ENCODE measurements at places on chromosomes 5 and 9. TPM values are rescaled to one million over a fixed set of nuclear protein-coding genes. Genes with fewer than 3 reads are reported as not detected.

GRCh38 chr5:149282027-149282965 lies 10.6 kb downstream of the AFAP1L1 start:
- no peak for DNase-seq

- DNase-seq: peak; percentile 84
Observed at GRCh38 chr9:127979333-127980059, 1.3 kb downstream of the EEIG1 start.

- no peak for DNase-seq
Observed at GRCh38 chr5:55276771-55277170, 30.7 kb downstream of the DHX29 start.

DNA sequence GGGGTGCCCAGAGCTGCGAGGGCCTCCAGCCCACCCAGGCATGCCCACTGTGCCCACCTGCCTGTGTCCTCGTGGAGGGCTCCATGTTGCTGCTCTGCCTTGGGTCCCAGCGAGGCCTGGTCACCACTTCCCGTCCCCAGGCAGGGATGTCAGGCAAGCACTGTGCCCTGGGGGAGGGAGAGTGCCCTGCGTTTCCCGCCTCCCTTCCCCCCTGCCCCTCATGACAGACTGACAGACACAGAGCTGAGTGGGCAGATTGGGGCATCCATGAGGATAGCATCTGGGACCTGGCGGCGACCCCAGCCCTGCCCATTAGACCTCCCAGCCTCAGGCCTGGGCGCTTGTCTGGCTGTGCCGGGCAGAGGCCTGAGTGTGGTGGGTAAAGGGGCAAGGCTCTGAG lies 56.9 kb downstream of the KCNT1 start:
- no peak for DNase-seq

GRCh38 chr5:28328681-28329080 lies 1290.3 kb upstream of the CDH9 start:
- no peak for DNase-seq

- DNase-seq: no peak
Observed at GRCh38 chr5:177364159-177364962, 6.6 kb downstream of the RGS14 start.

DNA sequence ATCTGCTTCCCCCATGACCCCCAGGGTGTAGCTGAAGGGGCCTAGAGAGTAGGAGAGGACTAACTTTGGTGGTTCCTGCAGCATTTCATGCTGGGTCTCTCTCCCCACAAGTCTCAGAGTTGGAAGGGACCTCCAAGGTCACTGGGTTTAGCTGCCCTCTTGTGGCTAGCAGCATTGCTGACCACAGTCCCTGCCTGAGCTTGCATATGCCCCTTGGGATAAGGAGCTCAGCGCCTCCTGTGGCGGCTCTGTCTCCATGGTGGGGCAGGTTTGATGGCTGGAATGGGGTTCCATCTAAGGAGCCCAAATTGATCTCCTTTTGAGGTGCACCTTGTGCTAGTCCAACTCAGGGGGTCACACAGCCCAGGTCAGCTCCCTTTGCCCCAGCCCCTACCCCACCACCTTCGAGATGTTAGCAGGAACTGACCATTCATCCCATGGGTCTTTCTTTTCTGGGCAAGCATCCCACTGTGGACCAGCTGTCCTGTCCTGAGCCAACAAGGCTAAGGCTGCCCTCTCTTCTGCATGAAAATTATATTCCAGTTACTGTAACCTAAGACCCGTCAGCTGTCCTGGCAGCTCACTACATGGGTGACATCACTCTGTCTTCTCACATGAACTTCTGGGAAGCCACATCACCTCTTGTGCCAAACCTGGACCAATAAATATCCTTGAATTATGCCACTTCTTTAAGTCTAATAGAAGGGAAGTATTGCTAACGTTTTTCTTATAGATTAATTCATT lies 196.2 kb downstream of the HSPA4 start:
- DNase-seq: no peak

GRCh38 chr5:74953554-74953936 lies 87.4 kb upstream of the FAM169A start:
- DNase-seq: no peak

GRCh38 chr9:69822116-69822750 lies 1.6 kb downstream of the CFAP95 start:
- no peak for DNase-seq

DNA sequence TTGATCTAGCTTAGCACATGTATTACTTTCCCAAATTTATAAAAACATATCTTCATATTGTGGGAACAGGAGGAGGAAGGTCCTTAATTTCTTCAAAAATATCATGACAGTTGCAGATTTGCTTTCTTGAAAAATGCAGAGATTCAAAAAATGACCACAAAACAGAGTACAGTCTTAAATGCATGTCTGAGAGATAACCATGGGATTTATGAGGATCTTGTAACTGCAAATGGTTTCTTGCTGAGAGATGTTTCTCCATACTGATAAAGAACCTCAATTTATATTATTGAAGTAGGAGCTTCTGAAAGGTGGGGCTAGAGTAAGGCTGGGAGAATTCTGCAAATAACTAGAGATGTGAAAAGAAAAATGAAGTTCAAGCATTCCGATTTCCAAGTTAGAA lies 83.2 kb downstream of the CDH18 start:
- no peak for DNase-seq

DNA sequence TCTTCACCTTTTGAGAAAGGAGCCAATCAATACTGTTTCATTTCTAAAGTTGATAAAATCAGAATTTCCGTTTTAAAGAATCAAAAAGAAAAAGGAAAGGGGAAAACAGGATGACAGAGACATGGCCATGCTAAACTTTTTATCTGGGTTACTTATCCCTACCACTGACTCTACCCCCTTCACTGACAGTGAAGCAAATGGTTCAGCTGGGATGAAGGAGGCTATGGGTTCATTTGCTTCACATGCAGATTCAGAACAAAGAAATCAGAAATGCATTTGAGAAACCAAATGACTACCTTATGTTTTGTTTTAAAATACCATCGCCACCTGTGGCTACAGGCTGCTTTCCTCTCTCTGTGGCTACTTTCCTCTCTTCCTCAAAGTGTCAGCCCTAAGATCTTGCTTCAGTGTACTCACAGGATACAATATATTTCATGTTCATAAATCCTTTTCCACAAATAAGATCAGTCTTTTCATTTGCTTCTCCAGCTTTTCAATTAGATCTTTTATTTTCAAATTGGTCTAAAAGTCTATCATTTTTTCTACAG lies 53.3 kb downstream of the LPAR1 start:
- DNase-seq: no peak

GRCh38 chr9:68522131-68522530 lies 18.6 kb downstream of the TMEM252 start:
- no peak for DNase-seq

DNA sequence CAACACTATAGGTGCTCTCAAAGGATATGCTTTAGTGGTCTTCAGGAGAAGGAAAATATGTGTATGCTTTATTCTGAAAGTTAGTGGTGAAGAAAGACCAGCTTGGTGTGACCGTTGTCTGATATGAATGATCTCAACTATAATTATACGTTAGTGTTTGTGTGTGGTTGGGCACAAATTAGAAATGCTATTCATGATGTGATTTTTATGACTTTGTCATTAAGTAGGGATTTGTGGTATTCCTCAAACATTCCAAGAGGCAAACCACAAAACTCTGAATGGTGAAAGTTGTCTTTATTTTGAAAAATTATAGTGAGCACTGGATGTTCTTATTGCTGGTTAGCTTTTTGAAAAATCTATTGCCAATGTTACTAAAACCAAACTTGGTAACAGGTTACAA lies 6.2 kb upstream of the F2R start:
- no peak for DNase-seq

DNA sequence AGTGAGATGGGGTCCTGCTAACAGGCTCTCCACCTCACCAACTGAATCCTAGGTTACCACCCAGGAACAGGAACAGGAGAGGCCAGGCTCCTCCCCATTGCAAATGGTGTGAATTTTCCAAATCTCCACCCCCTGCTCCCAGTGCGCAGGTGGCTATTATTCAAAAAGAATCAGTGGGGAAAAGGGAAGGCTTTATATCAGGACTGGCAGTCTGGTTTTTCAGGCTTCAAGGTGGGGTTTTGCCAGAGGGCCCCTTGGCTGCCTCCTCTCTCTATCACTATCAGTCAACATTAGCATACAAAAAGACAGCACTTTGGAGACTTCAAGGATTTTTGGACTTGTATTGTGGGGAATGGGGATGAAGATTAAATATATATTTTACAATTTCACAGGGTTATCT lies 1817.6 kb upstream of the C9orf72 start:
- no peak for DNase-seq

GRCh38 chr5:84870369-84870768 lies 485.7 kb upstream of the EDIL3 start:
- DNase-seq: no peak

DNA sequence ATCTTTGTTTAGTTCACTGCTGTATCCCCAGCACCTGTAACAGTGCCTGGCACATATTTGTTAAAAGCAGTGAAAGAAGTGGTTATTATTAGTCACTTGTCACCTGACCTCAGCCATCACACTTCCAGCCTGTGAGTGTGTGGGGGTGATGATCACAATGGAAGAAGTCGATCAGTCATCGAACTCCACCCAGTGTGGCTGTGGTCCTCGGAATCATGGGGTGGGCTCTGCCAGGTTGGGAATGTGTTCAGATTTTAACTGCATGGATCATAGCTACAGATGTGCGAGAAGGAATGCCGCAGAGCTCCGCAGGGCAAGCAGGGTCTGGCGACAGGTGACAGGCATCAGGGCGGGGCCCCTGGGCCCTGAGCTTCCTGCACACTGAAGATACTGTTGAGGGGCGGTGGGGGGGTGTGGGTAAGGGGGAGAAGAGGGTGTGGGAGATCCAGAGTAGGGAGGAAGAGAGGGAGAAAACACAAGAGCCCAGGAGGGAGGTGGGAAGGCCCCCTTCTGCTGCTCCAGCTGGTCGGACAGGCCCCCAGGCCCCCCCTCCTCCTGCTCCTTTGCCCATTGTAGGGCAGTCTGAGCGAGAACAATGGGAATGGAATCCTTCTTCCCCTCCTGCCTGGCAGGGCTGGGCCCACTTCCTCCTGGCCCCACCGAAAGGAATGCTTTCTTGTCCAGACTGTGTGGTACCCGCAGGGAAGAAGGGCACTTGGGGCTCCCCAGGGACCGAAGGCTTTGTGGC lies 89.6 kb downstream of the SPRY4 start:
- no peak for DNase-seq

DNA sequence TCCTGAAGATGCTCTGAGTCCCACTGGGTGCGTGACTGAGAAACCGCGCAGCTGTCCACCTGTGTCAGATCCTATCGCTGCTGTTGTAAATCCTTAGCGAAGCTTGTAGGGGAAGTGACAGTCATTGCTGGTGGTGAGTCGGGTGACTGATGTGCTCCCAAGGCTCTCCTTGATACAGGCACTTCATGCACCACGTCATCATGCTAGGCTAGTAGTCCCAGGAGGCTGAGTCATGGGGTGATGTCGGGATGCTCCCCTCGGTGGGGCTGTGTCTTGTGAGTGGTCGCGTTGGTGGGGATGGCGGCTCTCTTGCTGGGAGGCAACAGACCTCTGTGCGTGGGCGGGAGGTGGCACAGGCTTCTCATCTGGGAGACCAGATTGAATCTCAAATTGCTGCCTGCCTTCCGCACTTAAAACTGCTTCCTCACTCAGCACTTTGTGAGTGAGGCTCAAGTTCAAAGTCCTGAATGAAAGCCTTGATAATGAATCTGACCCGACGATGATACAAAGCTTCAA lies 84.7 kb downstream of the CSNK1A1 start:
- DNase-seq: no peak

DNA sequence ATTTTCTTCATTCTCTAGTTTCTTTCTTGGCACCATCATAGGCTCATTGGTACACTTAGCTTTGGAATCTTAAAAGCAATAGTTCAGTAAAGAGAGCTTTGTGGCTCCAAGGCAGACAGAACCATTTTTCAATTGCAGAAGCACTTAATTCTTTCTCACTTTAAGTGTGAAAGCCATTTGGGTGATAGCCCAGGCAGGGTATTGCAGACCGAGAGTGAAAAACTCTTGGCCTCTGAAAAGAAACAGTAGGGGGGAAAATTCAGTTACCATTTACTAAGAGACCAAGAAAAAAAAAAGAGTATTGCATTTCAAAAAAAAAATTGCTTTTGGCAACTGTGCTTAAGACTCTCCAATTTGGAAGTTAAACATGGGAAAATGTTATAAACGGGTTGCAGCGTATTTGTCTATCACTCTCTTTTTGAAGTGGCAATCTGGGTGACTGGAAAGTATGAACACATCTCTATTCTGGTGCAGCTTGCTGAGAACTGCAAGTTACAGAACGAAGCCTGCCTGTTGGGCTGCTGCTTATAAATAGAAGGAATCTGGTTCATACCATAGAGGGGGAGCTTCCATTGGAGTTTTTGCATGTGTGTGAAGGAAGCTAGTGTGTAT lies 170.5 kb downstream of the TLE4 start:
- no peak for DNase-seq

- no peak for DNase-seq
Observed at GRCh38 chr5:25006734-25007133, 362.0 kb upstream of the CDH10 start.

GLRA1 gene
- total RNA-seq: not detected

FBP2 gene
- not detected for total RNA-seq

CCDC127 gene
- 12.4 TPM for total RNA-seq

ORM2 gene
- not detected for total RNA-seq

ZFP2 gene
- 0.32 TPM for total RNA-seq

PCDHA4 gene
- not detected for total RNA-seq

DBH gene
- not detected for total RNA-seq

All from OCI-LY7 (cell line).